ENCODE measurements at places on chromosomes 5 and 9. TPM values are rescaled to one million over a fixed set of nuclear protein-coding genes. Genes with fewer than 3 reads are reported as not detected.

DNA sequence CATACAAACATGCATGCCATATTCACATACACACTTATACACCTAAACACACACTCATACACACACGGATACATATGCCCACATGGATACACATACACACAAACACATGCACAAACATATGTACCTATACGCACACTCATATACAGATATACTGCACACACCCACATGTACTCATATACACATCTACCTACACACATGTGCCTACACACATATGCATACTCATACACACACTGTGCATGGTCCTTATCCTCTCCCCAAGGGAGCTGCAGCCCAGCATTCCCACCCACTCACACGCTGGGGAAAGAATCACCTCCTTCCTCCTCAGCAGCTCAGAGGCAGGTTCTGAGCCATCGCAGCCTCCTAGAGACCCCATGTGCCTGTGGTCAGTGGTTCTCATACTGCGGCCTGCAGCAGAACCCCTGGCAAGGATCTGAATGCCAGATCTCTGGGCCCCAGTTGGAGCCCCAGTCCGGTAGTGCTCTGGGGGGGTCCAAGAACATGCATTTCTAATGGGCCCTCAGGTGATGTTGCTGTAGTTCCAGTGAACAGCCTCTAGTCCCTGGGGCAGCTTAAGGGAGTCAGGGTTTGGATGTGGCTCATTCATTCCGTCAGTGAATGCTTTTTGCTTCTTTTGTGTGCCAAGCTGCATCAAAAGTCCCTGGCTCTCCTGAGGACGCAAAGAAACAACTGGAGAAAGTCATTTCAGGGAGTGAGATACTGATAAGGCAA, 39.0 kb downstream of the SEMA4D start:
- no peak for DNase-seq

The CMYA5 gene
- total RNA-seq = 0.06 TPM

GRCh38 chr9:33852216-33852826, 35.4 kb downstream of the UBE2R2 start:
- DNase-seq = peak; percentile 33

GRCh38 chr9:34957492-34958410, at the start of gene PHF24:
PHF24 (plus strand) TSS chr9:34958285; CDS start chr9:34971299, 13,014 bp downstream.
- DNase-seq = no peak

- no peak for DNase-seq
These were observed 294.4 kb downstream of the MARCHF11 start for GRCh38 chr5:15885156-15885555.

DNA sequence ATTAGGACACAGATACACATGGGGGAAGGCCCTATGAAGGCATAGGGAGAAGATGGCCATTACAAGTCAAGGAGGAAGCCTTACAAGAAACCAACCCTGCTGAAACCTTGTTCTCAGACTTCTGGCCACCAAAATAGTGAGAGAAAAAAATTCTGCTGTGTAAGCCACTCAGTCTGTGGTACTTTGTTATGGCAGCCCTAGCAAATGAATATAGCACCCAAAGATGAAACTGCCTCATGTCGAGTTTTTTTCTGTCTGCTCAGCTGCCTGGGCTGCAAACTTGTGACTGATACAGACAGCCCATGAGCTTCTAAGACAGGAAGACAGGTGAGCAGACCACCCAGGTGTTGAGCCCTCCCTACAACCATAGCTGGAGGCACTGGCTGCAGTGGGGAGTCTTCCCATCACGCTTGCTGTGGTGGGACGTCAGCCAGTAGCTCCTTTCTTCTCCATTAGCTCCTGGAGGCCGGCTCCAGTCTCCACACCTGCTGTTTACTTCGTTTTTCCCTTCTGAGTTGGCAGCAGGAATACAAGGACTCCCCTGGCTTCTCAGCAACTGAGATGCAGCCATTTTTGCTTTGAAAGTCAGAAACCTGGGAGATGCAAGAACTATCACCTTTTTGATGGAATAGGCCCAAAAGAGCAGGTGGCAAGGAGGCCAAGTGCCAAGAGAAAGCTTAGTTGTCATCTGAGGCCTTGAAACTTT, 164.9 kb downstream of the SEMA6A start:
- DNase-seq = no peak

The ADAMTS16 gene
- total RNA-seq = 0.53 TPM

GRCh38 chr9:86093788-86094555, 5.4 kb downstream of the GOLM1 start:
- peak; percentile 22 for DNase-seq

The CRAT gene
- total RNA-seq = 46.1 TPM

DNA sequence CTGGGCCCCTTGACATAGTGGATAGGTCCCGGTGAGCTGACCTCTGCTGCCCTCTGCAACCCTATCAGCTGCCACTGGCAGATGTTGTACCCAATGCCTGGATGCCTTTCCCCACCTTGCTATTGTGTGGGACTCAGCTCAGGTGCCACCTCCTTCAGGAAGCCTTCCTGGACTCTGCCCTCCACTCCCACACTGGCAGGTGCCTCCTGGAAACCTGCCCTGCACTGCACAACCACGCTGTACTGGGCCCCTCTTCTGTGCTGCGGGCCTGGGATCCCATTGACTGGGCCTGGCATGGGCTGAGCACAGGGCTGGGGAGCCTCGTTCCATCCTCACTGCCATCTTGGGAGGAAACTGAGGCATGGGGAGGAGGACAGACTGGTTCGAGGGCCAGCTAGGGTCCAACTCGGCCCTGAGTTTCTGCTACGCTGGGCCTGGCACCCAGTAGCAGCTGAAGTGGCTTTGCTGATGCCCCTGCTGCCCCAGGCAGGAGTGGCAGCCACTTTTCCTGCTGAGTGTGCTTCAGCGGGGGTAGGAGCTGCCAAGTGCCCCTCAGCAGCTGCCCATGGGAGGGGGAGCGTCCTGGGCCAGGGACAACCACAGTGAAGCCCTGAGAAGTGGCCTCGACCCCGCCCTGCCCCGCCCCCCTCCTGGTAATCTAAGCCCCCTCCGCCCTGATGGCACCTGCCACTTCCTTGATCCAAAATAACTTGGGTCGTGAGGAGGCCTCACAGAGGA, 1.3 kb downstream of the AK1 start:
- DNase-seq = no peak

The OR1L6 gene
- total RNA-seq = not detected

- no peak for DNase-seq
These were observed 537.6 kb downstream of the CETN3 start for GRCh38 chr5:89871906-89872305.

- DNase-seq = no peak
These were observed 24.2 kb downstream of the LSM11 start for GRCh38 chr5:157767689-157768088.

DNA sequence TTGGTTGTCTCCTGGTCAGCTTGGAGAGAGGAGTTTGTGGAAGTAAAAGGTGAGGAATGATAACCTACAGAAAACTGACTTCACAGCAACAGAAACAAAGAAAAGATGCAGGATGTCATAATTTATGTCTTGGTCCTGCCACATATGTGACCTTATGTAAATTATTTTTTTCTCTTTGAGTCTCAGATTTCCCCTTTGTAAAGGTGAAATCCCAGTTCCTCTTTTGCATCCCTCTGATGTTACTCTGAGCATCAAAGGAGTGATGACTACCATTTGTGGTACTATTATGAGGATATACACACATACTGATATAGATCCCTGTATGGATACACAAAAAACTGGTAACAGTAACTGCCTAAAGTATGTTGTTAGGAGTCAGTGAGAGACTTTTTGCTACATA, 1.4 kb upstream of the THG1L start:
- DNase-seq = no peak

The MSX2 gene
- total RNA-seq = 0.53 TPM

DNA sequence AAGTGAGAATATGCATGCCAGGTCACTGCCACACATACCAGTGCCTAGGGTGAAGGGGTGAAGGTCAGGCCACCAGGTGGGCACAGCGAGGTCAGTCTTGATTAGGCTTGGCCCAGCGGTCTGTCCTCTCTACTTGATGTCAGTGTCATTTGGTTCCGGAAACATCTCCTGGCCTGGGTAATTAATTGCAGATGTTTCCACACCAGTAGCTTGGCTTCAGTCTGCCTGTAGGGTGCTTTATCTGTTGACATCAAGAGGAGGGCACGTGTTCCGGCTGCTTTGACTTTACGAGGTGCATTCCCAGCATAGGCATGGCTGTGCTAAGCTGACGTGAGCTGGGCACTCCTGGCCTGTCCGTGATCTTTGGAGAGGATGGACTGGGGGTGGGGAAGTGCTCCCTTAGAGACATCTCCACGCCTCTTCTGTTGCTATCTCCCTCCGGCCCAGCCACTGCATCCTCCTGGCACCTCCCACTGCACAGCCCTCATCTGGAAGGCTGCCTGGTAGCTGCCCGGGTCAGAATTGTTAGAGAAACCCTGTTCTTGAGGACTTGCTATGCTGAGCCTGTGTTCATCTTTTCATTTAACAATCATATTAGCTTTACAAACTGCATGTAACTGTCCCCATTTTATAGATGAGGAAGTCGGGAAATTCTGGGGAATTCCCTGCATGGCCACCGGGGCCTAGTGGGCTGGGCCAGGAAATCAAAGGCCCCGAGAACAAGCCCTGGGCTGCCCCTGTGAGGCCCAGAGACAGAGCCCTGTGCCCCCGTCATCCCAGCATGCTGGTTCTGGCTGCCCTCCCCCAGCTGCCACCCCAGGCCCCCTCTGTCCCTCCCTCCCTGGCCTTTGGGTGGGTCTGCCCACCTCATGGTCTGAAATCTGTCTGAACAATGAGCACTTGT, 29.1 kb downstream of the JADE2 start:
- DNase-seq = no peak

DNA sequence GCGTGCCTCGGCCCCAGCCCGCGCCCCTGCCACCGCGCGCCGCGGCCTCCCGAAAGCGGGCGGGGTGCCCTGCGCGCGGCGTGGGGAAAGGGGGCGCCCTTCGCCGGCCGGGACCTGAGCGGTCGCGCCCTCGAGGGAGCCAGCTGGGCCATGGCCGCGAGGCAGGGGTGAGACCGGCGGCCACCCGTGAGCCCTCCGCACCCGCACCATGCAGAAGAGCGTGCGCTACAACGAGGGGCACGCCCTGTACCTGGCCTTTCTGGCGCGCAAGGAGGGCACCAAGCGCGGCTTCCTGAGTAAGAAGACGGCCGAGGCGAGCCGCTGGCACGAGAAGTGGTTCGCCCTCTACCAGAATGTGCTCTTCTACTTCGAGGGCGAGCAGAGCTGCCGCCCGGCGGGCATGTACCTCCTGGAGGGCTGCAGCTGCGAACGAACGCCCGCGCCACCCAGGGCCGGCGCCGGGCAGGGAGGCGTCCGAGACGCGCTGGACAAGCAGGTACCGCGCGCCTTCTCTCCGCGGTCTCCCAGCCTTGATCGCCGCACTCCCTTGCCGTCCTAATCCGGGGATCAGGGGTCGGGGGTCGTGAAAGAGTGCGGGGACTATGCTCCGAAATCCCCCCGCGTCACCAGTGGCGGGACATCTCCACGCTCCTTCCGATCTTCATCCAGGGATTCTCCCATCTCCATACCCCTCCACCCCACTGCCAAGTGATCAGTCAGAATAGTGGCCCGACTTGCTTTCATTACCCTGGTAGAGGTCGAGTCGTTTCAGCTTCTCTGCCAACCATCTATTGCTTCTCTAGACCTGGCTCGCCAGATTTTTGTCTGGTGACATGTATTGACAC, 590 bp downstream of the RASGRF2 start:
- no peak for DNase-seq

GRCh38 chr5:14105718-14106410, 37.3 kb upstream of the TRIO start:
- peak; percentile 52 for DNase-seq

The DMRT3 gene
- total RNA-seq = 0.47 TPM
